Karpas-422 (cell line): ENCODE measurements at places on chromosomes 16 and 17. TPM values are rescaled to one million over a fixed set of nuclear protein-coding genes. Genes with fewer than 3 reads are reported as not detected.

CLEC18B gene
- total RNA-seq: 4.5 and 6.0 TPM in 2 replicates

NACA2 gene
- total RNA-seq: not detected in 2 replicates

IL32 gene
- not detected in 2 replicates for total RNA-seq

ST6GALNAC2 gene
- total RNA-seq: not detected in 2 replicates

ABCA6 gene
- total RNA-seq: not detected in 2 replicates

PLCG2 gene
- total RNA-seq: 574 and 580 TPM in 2 replicates

MYH8 gene
- not detected in 2 replicates for total RNA-seq

GRCh38 chr17:46270032-46270431, 24.9 kb upstream of the LRRC37A start:
- no peak for DNase-seq

DNA sequence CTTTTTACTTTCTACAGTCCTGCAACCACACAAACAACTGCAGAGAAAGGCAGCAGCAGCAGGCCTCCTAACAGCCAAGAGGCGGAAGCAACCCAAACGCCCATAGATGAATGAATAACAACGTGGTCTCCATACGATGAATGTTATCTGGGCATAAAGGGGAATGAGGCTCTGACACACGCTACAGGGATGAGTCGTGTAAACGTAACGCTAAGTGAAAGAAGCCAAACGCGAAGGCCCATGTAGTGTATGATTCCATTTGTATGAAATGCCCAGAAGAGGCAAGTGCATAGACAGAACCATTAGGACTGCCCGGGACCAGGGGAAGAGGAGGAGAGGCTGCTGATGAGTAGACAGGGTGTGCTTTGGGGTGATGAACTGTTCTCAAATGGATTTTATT, 94.8 kb upstream of the DNAH17 start:
- no peak for DNase-seq

- no peak for DNase-seq
Observed at GRCh38 chr16:56234737-56235136, 43.4 kb downstream of the GNAO1 start.

- DNase-seq: no peak
Observed at GRCh38 chr16:50622643-50623369, 58.3 kb downstream of the SNX20 start.

DNA sequence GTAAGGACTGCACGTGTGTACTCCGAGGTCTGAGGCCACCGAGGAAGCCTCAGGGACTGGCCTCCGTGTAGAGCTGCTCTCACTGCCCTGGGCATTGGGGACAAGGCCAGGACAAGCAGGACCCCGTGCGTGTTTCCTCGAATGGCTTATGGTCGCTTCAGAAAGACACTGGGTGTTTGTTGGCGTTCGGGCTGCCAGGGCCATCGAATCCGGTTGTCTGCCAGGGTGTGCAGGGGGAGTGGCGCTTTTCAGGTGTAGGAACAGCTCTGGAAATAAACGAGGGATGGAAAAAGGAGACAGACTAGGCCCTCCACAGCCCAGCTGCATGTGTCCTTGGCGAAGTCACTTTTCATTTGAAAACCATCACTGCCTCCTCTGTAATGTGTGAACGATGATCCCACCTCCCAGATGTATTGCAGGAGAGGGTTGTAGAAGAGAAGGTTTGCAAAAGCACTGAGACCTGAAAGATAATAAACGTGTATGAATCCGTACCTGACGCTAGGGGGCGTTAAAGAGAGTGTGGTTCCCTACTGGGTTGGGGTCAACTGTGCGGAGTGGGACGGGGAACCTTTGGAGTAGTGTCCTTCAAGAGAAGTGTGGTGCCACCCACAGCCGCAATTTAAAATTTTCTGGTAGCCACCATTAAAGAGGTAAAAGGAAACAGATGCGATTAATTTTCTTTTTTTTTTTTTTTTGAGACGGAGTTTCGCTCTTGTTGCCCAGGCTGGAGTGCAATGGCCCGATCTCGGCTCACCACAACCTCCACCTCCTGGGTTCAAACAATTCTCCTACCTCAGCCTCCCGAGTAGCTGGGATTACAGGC, 2.1 kb upstream of the ZSCAN10 start:
- DNase-seq: peak; percentile 81

- DNase-seq: no peak
Observed at GRCh38 chr16:3999479-4000325, 116.5 kb downstream of the ADCY9 start.

- no peak for DNase-seq
Observed at GRCh38 chr17:76142039-76142584, 1.1 kb upstream of the FOXJ1 start.

DNA sequence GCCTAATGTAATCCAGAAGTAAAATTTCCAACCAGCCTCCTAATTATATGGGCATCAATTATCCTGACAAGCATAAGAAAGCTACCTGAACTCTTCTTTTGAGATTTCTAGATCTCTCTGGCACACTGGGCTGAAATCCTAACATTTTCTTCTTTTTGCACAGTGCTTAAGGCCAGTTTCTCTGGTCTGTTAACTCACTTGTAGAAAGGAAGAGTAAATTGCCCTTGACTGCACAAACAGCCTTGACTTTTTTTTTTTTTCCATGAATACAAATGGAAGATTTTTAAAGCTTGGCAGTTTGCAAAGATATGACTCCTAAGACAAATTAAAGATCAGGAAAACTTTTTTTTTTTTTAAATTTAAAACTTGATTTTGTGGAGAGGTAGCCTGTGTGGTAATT, 291.2 kb upstream of the MON1B start:
- DNase-seq: no peak

GRCh38 chr16:19033761-19034160, 33.7 kb upstream of the COQ7 start:
- no peak for DNase-seq

DNA sequence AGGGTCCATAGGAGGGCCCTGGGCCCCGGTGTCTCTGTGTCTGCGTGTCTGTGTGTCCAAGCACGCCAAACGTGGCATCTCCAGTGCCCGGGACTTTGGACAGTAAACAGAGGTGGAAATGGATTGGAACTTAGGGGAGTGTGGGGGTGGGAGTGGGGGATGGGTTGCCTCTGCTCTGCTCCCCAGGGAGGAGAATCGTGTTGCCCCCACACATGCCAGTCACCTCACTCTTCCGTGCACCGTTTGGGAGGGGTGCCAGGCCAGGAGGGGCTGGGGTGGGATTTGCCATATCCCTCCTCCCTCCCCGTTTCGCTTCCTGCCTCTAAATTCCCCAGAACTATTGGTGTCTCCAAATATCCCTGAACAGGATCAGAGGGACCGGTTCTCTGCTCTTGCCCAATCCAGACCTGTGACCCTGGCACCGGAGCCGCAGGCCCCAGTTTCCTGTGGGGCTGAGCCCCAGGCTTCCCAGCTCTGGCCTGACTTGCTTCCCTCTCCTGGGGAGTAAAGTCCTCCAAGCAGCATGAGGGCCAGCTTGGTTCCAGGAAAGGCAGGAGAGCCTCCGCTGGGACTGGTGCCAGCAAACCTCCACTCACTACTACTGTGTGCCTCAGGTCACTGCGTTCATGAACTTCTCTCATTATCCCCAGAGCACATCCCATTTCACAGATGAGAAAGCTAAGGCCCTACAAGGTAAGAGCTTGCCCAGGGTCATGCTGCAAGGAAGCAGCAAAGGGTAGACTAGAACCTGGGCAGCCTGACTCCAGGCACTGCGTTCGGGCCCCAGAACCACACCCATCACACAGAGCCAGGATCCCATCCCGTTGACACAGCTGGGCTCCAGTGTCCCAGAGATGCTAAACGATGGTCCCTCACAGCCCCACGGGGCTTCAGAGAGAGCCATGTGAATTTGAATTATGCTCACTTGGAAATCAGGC, at the start of gene ASGR1:
TSS of gene ASGR1 (minus strand) at position 54 of the 938 bp plus-strand sequence. CDS start 807 bp downstream, outside the sequence.
- DNase-seq: no peak

DNA sequence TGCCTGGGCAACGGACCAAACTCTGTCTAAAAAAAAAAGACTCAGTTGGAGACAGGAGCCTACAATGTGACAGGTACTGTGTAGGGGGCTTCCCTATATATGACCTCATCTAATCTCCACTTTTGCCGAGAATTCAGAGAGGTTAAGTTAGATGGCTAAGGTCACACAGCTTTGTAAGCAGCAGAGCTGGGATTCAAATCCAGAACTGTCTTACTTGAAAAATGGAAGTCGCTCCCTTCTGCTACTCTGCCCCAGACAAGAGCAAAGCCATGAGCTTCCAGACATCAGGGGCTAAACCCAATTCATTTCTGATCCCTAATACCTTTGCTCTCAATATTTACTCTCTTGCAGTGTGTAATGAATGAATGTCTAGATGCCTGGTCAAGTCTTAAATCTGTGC, 41.5 kb upstream of the ABCC12 start:
- DNase-seq: no peak

DNA sequence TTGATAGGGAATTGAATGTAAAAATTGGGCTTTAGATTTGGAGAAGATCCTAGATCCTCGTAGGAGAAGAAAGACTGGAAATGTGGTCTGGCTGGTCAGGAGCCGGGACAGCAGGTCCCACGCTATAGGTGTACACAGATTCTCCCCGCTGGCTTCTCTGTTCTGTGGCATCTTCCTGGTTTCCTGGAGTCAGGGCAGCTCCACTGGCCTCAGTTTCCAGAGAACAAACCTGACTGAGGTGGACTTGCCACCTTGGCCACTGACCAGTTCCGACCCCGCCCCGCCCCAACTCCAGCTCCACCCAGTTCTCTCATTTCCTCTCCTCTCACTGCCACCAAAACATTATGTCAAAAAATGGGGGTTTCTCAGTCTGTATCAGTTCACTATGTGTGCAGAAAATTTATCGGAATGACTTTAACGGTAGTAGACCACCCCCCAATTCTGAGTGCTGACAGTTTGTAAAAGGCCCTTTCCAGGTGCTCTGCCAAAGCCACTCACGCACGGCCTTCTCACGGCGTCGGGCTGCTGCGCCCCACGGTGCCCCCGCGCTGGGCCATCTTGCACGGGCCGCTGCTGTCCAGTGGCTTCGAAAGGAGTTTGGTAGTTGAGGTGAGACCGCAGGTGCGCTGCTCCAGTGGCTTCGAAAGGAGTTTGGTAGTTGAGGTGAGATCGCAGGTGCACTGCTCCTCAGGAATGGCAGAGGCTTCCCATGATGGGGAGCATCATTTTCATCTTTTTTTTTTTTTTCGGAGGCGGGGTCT, 161.4 kb upstream of the CHMP6 start:
- DNase-seq: no peak

GRCh38 chr17:8421571-8421970, 14.1 kb upstream of the NDEL1 start:
- DNase-seq: no peak

DNA sequence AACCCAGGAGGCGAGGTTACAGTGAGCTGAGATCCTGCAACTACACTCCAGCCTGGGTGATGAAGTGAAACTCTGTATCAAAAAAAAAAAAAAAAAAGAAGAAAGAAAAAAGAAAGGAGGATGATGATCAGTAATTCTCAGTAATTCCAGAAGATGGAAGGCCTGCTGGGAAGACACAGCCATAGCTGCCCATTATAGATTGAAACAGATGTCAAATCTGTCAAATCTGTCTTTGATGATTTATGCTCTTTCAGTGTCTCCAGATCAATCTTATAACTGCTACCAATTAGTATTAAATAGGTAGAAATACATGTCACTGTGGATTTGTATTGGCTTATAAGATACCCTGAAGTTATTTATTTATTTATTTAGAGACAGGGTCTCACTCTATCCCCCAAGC, 42.9 kb upstream of the CPPED1 start:
- DNase-seq: no peak
